ENCODE measurements at places on chromosomes 4 and X. TPM values are rescaled to one million over a fixed set of nuclear protein-coding genes. Genes with fewer than 3 reads are reported as not detected.

GRCh38 chrX:2261831-2262667 is 238.7 kb downstream of the DHRSX start:
- DNase-seq: no peak

GRCh38 chr4:80270868-80271267 is 4.4 kb downstream of the FGF5 start:
- no peak for DNase-seq

DNA sequence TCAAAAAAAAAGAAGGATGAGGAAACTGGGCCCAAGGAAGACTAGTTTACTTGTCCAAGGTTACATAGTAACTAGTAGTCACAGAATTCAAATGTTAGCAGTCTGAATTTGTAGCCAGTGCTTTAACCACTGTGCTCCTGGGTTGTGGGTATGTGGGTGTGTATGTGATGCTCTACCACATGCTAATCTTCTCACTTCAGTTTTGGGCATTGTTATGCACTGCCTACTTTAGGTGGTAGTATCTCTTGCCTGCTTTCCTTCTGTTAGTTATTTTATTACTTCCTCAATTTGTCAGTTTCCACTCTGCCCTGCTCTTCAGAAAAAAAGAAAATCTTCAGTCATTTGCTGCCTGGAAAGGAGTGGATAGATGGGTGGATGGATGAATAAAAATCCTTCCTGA is 219.2 kb downstream of the RPA4 start:
- no peak for DNase-seq

Gene AWAT2
- not detected for total RNA-seq

Gene LUZP4
- total RNA-seq: not detected

Gene PCYT1B
- not detected for total RNA-seq
